ENCODE measurements at places on chromosomes 5 and 9. TPM values are rescaled to one million over a fixed set of nuclear protein-coding genes. Genes with fewer than 3 reads are reported as not detected.

DNA sequence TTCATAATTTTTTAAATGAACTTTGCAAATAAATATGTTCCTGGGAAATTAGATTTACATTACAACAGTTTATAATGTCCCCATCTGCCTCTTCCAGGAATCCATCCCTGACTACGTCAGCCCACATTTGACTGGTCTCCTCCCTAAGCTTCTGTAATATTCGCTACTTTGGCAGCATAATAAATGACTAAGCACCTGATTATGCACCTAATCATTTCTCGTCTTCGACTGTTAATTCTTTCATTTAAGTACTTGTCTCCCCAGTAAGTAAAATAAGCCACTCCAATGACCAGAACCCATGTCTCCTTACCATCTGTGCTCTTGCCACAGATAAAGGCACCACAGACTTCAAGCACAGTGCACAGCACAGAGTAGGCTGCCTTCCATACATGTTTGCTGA lies 122.7 kb downstream of the DENND1A start:
- no peak for DNase-seq

DNA sequence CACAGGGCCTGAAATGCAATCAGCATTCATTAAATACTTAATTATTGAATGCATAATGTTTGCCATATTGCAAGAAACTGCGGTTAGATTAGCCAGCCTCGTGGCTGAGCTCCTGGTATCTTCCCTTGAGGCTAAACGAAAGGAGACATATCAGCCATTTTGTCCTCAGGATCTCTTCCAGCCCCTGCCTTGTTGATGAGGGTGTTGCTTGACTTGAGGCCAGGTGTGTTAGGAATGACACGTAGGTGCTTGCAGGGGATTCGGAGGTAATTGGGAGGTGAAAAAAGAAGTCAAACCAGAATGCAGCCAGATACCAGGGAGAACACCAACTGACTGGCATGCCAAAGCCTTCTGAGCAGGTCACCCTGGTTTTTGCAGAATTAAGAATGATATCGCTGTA lies 12.5 kb downstream of the SH3RF2 start:
- no peak for DNase-seq

DNA sequence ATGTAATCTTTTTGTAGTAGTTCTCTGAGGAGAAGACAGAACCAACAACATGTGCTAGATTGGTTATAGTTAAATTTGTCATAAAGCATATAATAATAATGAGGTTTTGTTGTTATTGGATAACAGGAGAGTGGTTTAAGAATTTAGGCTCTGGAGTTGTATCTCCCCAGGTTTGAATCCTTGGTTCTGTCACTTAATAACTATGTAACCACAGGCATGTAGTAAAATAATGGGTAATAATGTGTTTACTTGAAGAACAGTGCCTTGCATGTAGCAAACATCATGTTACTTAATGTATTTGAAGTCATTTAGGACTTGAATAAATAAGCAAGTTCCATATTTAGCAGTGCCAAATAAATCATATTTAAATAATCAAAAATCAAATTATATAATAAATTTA lies 55.8 kb downstream of the NSD1 start:
- DNase-seq = no peak

GRCh38 chr9:136179101-136179616 lies 25.8 kb downstream of the LHX3 start:
- no peak for DNase-seq

The ADAMTS19 gene
- not detected for total RNA-seq
